Aorta (tissue), 5 donors: ENCODE measurements at places on chromosomes 2 and 18.
A peak's percentile ranks its signal among the peaks of the same experiment; 100 is the strongest.

- DNase-seq = no peak
These were observed 439.7 kb downstream of the RND3 start for GRCh38 chr2:150047620-150048222.

DNA sequence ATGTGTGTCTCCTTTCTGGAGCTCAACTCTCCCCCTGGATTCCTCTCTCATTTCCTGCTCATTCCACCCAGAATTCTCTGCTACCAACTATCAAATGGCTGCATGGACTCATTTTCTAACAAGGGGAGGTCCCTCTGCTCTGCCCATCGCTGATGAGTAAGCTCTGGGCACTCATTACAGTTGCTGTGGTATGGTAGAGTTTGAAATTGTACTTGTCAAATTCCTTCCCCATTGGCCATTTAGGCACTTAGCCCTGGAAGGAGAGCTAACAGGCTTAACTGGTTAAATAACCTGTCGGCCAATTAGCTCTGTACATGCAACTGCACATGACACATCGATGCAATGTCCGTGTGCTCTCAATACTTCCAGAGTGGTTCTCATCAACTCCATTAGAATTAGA lies 20.4 kb downstream of the COL6A3 start:
- no peak for DNase-seq

- DNase-seq = no peak
These were observed 88.3 kb upstream of the MBOAT2 start for GRCh38 chr2:9091811-9092210.

DNA sequence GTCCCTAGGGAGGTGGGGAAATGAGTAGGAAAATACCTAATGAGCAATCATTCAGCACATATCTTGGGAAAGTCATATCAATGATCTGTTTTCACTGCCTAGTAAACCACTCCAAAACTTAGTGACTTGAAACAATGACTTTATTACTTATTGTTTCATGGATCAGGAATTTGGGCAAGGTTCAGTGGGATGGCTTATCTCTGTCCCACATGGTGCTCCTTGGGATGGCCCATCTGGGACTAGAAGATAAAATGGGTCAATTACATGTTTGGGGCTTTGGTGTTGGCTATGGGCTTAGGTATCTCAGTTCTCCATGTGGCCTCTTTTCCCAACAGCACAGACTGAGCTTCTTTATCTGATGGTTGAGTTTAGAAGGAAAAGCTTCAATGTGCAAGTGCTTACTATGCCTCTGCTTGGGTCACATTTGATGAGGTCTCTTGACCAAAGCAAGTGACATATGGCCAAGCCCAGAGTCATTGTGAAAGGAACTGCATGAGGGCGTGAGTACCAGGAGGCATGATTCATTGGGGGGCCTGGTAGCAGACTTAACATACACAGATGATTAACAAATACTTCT lies 218.1 kb upstream of the TNP1 start:
- DNase-seq = no peak

- no peak for DNase-seq
These were observed 1.6 kb upstream of the KLF7 start for GRCh38 chr2:207167099-207167923.

DNA sequence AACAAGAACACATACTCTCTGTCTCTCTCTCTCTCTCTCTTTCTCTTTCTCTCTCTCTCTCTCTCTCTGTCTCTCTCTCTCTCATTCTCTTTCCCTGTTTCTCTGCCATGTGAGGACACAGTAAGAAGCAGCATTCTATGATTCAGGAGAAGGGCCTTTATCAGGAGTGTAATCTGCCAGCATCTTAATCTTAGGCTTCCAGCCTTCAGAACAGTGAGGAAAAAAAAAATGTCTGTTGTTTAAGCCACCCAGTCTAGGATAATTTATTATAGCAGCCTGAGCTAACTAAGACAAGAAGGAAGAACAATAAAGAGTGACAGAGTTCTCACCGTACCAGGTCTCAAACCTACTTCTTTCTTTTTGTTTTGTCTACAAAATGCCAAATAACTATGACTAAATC lies 399.4 kb downstream of the SOCS6 start:
- DNase-seq = no peak

- DNase-seq = no peak
These were observed 56.1 kb upstream of the TANK start for GRCh38 chr2:161104054-161104553.

- DNase-seq = peak; percentile 34
These were observed 21.5 kb upstream of the TNS1 start for GRCh38 chr2:218024336-218024735.
